Spleen (tissue), 13 donors: ENCODE measurements at places on chromosomes 6 and 20. TPM values are rescaled to one million over a fixed set of nuclear protein-coding genes. Genes with fewer than 3 reads are reported as not detected.
A peak's percentile ranks its signal among the peaks of the same experiment; 100 is the strongest.

Gene NRN1
- total RNA-seq = 25.9 TPM

Gene CYP39A1
- total RNA-seq = 2.8 TPM

Gene WFDC10B
- not detected for total RNA-seq

Gene HLA-F
- total RNA-seq = 445 TPM

Gene SPINT3
- not detected for total RNA-seq

Gene C20orf96
- 6.5 TPM for total RNA-seq

Gene SLC22A16
- not detected for total RNA-seq

Gene KIF25
- total RNA-seq = 0.32 TPM

Gene GHRH
- total RNA-seq = not detected

Gene RSPO3
- 1.3 TPM for total RNA-seq

Gene CABLES2
- 4.0 TPM for total RNA-seq

Gene TCP11
- not detected for total RNA-seq

Gene MYBL2
- 44.2 TPM for total RNA-seq

DNA sequence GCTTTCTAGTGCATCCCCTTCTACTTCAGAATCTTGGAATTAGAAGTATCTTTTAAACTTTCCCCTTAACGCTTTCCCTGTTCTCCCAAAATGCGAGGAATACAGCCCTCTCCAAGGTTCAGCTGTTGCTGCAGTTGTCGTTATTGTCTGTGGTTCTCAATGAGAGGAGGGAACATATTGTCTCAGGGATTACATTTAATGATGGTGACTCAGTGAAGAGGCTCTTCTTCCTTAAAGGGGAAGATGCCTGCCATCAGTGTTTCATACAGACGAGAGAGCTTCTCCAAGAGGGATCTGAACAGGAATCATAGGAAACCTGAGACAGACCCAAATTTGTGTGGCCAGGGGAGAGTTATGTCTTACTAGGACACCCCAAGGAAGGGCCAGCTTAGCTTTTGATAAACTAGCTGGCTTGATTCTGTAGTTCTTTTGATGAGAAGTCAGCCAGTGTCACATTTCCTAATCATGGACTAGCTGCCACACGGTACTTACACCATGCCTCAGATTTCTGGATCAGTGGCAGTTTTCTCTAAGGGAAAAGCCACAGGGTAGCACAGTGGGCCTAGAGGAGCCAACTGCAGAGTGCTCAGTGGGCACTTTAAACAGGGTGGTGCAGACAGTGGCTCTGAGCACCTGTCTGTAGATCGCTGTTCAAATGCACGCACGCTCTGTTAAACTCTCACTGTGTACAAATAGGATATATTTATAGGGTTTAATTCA, 59.7 kb upstream of the TMEM181 start:
- DNase-seq = no peak

DNA sequence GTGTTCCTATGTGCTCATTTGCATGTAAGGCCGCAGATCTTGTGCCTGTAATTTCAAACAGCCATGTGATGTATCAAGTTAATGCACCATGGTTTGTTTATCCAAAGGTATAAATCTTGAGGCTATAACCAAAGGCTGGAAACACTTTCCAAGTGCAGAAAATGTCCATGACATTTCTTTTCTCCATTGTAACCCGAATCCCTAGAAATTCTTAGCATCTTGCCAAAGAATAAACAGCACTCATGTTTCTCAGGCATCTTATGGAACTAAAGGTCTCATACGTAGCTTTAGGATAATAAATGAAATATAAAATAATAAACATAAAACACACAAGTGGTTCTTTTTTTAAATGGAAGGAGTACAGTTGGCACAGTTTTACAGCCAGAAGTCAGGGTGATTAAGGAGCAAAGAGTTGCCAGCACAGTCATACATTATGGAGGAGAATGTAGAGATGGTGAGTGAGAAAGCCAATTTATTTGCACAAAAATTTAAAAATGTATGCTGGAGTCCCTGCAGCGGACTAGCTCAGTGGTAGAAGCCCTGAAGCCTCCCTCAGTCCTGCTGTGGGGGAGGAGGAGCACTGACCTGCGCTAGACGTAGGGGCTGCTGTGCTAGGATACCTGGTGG, 18.0 kb downstream of the CDH26 start:
- no peak for DNase-seq

GRCh38 chr20:24518515-24518914, 49.1 kb downstream of the SYNDIG1 start:
- DNase-seq = no peak

- no peak for DNase-seq
These were observed 11.0 kb downstream of the ERGIC3 start for GRCh38 chr20:35552914-35553313.

DNA sequence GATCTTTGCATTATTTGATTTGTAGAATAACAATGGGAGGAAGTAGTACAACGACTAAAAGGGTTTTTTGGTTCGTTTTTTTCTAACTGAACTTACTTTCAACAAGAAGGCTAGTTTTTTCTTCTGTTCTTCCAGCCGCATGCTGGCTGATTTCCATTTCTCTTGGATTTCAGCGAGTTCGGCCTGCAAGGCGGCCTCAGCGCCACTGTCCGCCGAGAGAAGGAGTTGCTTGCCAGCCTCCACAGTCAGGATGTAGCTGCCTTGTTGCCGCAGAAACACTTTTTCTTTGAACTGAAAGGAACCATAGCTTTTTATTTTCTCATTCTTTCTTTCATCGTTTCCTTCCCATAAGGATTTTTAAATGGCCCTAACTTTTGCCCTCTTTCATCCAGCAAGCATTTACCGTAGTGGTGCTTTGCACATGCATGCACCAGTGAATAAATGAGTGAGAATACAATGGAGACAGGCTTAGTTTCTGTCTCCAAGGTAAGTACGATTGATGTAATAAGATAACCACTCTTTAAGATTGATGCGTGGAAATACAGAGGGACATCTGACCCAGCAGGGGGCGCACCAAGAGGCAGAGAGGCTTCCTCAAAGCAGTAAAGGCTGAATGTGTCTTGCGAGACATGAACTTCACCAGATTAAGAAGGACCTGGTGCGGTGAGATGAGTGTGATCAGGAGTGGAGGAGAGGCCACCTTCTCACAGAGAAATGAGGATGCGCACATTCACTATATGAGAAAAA, 398.8 kb downstream of the ESR1 start:
- no peak for DNase-seq

- DNase-seq = peak; percentile 76
These were observed 46.9 kb upstream of the TRIM26 start for GRCh38 chr6:30260036-30260504.

DNA sequence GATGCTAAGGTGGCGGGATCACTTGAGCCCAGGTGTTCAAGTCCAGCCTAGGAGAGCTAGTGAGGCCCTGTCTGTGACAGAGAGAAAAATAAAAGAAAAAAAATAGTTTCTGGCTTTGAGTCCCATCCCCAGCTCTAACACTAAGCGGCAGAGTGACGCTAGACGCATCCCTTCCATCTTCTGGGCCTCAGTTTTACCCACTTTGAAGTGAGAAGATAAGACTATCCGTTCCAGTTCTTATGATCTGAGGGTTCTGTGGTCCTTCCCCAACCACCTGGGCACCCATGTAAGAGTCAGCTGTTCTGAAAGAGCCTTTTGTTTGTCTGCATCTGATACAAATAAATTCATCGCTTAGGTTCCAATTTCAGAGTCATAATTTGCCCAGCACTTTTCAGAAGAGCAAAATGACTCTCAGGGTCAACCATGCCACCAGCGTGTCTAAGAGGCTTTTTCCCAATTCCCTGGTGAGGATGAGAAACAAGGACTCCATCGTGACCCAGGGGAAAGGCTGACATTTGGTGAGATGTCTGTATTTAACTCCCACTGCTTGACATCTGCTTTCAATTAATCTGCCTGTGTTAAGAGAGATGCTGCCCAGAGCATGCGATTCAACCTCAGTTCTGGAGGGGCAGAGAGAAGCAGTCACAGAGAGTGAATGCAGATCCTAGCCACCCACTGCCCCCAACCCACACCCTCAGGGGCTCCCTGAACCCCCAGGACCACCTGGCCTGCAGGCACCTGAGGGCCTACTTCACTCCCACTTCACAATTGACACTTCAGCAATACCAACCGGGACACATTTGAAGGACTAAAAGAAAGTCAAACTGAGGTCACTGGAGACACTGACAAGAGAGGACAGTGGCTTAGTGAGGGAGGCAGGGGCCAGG, 131.6 kb upstream of the TOP1 start:
- no peak for DNase-seq

- DNase-seq = no peak
These were observed 17.5 kb downstream of the MRPS18A start for GRCh38 chr6:43669922-43670622.

- no peak for DNase-seq
These were observed 802.0 kb downstream of the C6orf118 start for GRCh38 chr6:164507206-164507940.

DNA sequence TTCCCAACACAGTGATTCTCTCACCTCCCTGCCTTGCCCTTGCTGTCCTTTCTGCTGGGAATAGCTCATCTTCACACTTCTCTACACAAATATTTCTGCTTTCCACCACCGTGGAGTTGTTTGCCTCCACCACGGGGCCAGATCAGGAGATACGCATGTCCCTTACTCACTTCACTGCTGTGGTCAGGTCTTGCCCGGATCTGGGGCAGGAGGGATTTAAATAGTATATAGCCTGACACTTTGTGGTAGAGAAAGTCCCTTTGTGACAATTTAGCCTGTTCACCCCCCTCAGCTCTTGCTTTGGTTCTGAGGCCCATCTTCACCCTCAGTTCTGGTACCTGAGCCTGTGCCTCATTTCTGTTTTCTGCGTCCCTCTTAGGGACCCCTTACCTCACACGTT, 92.6 kb upstream of the PREP start:
- no peak for DNase-seq

DNA sequence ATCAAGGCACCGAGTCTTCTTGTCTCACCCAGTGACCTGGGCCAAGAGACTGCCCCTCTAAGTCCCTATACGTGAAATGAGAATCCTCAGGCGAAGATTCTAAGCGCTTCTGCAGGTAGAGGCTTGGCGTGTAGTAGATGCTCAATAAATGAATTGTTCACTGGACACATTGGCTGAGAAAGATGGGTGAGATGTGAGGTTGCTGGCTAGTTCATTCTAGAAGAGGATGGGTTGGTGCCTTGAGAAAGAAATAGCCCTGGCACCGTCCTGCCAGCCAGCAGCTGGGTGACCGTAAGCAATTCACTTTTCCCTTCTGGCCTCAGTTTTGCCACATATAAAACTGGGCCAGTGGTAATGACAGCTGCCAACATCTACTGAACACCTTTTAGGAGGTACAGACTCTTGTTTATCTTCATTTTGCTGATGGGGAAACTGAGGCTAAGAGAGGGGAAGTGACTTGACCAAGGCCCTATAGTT, 1.4 kb downstream of the SRC start:
- DNase-seq = peak; percentile 18

GRCh38 chr6:64010010-64010409, 374.4 kb downstream of the PHF3 start:
- peak; percentile 61 for DNase-seq

DNA sequence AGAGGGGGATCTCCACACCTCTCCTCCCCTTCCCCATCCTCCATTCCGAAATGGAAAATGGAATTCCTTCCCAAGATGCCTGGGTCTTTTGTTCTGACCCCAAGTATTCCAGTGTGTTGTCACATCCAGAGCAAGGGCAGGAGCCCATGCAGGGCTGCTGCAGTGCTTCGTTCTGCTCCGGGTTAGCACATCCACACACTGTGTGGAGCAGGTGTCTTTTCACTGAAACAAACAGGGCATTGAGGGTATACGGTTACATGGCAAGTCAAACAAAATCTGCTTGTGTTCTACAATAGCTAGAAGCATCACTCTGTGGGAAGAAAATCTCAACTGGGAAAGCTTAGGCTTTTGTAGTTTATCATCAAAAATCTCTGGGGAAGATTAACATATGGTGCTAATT, 56.9 kb downstream of the LYRM2 start:
- DNase-seq = no peak
